ENCODE measurements at places on chromosomes 4 and X.

- DNase-seq: no peak
Observed at GRCh38 chr4:10333942-10334341, 123.3 kb downstream of the ZNF518B start.

GRCh38 chr4:182644683-182645050 is 272.5 kb downstream of the DCTD start:
- no peak for DNase-seq

DNA sequence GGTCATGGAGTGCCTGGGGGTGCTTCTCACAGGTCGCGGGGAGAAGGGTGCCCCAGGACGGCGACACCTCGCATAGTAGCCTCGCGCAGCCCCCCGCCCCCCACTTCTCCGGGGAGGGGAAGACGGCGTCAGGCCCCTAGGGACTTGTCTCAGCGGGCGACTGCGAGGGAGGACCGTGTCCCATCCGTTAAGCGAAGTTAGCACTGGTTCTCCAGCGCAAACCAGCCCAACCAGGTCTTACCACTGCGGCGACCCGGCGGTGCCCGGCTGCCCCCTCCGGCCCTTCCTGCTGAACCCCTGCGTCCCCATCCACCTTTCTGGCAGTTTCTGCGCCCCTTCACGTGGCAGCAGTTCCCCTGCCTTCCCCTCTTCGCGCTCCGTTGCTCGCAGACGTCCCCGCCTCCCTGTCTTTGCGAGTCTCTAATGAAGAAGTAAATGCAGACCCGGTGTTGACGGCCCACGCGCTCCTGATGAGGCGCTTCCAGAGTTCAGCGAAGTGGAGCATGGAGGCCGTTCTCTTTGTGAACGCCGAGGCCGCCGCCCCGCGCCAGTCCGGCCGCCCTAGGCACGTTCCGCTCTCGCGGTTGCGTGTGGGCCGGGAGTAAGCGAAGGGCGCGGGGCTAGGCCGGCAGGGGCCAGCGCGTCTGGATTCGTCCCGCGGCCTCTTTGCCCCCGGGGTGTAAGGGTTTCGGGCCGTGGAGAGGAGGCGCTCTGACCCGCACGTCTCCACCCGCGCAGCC is 3.0 kb downstream of the SLIT2 start:
- DNase-seq: peak; percentile 57

DNA sequence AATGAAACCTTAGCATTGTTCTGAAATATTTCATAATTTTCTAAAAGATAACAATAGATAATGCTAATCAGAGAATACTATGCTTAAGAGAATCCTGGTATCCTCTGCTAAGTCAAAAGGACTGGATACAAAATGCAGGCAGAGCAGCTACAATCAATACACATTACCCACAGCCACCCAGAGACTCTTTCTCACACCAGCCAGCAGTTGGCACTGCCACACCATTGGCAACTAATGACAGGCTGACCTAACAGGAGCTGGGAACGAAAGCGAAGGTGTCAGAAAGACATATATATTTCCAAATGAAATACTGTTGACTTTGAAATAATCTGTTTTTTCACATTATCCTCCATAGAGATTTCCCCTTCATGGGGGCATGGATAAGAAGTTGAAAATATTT is 122.6 kb upstream of the PLAC1 start:
- no peak for DNase-seq

DNA sequence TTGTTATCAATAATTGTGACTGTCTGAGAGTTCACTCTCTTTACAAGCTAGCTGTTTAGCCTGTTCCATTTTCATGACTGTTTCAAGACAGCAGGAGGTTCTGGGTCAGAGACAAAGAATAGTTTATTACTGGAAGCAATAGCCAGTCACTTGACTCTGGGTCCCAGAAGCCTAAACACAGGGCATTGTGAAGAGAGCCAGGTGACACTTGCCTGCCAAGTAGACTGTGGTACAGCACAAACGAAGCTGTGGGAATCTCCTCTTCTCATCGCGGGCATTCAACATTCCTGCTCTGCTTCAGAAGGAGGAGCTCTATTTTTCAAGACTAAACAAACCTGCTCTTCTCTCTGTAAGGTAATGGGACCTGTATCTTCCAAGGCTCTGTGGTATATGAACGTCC is 485.1 kb downstream of the TRIML1 start:
- DNase-seq: no peak

DNA sequence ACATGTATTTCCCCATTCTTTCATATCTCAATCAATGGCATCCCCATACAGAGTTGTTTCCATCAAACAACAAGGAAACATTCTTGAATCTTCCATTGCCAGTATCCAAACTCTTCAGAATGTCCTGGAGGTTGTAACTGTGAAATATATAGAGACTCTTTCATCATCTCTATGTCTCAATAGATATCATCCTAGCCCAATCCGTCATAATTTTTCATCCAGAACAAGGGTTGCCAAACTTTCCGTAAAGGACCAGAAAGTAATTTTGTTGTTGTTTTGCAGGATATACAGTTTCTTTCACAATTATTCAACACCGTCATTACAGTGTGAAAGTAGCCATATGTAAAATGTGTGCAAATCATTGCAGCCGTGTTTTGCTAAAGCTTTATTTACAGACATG is 15.2 kb upstream of the CXCL6 start:
- DNase-seq: no peak

- DNase-seq: no peak
Observed at GRCh38 chr4:132737344-132737743, 411.8 kb upstream of the PCDH10 start.

GRCh38 chrX:45745479-45745878 is 544.8 kb upstream of the DIPK2B start:
- no peak for DNase-seq

DNA sequence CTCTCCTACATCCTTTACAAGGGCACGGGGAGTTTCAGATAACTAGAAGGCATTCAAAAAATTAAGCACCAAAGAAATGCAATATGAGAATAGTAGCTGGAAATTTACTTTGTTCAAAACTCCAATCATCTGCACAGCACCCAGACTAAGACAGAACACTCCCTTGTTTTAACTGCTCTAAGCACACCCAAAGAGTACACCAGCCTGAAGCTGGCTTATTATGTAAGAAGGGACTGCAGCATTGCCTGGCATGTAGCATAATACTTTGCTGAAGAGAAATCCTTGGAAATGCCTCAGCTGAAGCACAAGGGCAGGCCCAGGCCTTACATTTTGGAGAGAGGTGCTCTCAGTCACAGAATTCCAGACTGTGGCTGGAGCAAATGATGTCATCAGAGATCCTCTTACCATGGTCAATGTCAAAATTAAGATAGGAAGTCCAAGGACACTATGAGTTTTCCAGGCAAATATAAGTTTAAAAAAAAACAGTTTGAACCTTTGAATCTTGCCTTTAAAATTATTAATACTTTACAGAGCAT is 14.8 kb downstream of the ARHGEF6 start:
- DNase-seq: no peak

GRCh38 chr4:139137763-139138162 is 39.3 kb downstream of the ELF2 start:
- DNase-seq: no peak

DNA sequence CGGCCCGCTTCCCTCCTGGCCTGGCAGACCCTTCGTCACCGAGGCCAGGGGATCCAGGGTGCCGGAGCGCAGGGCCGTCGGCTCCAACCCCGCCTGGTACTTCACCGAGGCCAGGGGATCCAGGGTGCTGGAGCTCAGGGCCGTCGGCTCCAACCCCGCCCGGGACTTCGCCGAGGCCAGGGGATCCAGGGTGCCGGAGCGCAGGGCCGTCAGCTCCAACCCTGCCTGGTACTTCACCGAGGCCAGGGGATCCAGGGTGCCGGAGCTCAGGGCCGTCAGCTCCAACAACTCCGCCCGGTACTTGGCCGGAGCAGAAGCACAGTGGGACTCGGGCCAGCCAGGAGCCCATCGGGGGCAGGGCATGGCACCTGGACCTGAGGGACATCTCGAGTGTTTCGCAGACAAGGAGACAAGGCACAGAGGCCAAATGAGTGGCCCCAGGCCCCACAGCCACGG is 85.1 kb downstream of the FAM53A start:
- DNase-seq: no peak

DNA sequence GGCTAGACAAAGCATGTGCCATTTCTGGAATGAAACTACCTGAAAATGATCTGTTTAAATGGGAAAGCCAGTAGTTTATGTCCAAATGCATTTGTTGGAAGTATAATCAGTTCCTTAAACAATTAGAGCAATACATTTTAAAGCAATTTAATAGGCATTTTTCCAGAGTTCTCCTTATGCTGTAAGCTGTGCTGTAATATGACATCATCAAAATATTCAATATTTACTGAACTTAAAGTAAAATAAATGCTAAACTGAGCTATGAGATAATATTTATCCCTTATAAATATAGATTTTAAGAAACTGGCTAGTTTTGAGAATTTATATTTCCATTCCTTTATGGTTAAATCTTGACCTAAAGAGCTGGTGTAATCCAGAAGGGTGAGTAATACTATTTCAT is 7.9 kb downstream of the SLC4A4 start:
- no peak for DNase-seq
